ENCODE measurements at places on chromosomes 3 and 15. TPM values are rescaled to one million over a fixed set of nuclear protein-coding genes. Genes with fewer than 3 reads are reported as not detected.
A peak's percentile ranks its signal among the peaks of the same experiment; 100 is the strongest.

DNA sequence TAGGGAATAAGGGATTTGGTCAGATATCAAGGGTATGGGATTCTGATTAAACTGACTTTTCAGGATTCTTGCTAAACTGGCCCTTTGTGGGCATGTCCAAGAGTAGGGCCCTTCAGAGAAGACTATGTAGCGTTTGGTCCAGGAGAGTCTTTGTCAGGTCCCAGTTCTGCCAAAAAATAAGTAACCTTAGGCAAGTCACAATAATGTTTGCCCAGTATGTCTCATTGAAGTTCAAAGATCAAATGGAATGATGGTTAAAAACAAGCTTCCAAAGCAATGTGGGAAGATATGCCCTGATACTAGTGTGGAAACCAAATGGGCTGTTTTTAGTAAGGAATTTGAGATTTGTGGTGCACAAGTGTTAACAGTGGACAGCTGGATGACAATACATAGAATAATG is 454.4 kb downstream of the WDR72 start:
- no peak for DNase-seq

- DNase-seq, result no peak
Observed at GRCh38 chr3:33644582-33644981, 73.5 kb downstream of the CLASP2 start.

DNA sequence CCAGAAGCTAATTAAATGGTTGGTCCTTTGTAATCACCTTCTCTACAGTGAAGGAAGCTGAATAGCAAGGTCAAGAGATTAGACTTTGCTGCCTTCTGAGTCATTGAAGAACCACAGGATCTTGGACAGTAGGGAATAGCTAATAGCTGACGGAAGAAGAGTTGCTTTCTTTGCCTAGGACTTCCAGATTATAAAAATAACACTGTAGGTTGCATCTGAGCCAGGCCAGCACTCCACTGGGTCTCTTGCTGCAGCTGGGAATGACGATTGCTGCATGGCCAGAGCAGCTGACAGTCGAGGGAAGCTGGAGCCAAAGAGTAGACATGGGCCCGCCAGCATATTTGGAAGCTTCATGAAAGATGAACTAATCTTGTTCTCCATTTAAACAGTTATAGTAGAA is 81.5 kb upstream of the KCNMB2 start:
- peak; percentile 19 for DNase-seq

DNA sequence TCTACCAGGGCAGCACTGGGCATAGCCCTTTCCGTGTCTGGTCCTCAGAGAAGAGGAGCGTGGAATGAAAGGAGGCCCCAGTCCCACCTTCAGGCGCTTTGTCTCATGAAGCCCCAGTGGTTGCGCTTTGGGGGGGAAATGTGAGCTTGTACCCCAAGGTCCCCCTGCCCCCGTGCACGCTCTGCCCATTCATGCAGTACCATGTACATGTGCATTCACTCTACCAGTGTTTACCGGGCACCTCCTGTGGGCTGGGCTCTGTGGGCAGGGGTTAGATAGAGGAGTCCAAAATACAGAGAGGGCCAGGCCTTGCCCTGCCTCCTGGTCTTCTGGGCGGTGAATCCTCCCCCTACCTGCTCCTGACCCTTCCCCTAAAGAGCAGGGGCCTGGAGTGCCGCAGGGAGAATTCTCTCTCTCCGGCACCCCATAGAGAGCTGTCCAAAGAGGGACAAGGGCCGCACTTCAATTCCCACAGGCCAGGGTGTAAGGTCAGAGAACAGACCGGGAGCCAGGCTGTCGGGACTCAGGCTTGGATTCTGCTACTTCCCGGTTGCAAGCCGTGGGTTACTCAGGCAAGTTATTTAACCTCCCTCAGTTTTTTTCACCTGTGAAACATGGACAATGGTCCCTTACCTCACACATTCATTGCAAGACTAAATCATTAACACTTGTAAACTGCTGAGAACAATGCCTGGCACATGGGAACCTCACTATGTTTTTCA is 153.4 kb downstream of the MEGF11 start:
- no peak for DNase-seq

DNA sequence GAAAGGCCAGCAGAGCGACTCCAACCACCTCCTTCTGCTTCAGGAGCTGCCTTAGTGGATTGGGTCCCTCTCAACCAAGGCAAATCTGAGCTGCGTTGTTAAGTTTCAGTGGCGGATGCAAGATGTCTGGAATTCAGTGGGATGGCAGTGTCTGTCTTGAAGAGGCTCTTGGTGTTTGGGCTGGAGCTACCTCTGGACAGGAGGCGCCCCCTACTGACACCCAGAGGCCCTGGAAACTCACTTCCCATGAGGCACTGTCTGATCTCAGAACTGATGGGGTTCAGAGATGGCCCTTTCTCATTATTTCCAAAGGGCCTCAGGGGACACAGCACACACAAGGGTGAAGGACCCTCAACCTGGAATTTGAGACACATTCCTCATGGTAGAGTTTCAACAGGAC is 6.0 kb upstream of the SLC28A1 start:
- peak; percentile 79 for DNase-seq

DNA sequence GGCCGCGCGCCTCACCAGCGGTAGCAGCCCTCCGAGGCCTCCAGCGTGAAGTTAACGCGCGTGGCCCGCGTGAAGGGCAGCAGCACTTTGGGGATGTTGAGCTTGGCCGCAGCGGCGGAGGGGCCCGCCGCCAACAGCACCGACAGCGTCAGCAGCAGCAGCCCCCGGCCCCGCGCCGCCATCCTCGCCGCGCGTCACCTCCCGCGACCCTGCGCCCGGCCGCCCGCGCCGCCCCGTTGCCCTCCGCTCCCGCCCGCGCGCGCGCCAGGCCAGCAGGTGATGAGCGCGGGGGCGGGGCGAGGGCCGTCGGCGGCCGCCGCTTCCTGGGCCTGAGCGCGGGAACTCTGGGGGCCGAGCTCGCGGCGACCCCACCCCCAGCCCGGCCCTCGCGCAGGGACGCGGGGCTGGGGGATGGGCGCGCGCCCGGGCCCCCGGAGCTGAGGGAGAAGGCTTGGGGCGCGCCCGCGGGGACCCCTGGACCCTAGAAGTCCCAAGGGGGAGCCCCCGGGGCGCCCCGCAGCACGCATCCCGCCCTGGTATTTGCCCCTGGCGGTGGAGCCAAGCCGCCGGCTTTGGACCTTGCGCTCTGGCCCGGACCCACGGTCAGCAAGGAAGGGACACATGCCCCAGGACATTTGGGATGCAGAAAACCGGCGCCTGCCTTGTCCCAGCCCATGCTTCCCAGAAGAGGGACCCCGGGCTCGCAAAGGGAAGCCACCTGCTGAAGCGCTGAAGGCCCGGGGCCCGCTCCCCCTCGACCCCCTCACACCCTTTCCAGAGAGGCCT is at the start of gene NUP210:
Gene NUP210 (minus strand): TSS at position 278 of the 786 bp plus-strand sequence. CDS start 96 bp downstream, at position 182.
- no peak for DNase-seq

GRCh38 chr3:43854283-43854682 is 163.5 kb downstream of the ABHD5 start:
- DNase-seq, result no peak

- no peak for DNase-seq
Observed at GRCh38 chr15:53400986-53401385, 358.5 kb downstream of the WDR72 start.

GRCh38 chr15:36130641-36131310 is 448.6 kb upstream of the CDIN1 start:
- DNase-seq, result no peak

- no peak for DNase-seq
Observed at GRCh38 chr15:66193066-66193465, 60.5 kb downstream of the MEGF11 start.

The RIOX2 gene
- total RNA-seq, result 32.4 TPM

The FOXB1 gene
- not detected for total RNA-seq

The NOX5 gene
- 2.6 TPM for total RNA-seq

The OR5K2 gene
- total RNA-seq, result not detected

Data from breast epithelium (tissue), 4 donors.